Cardiac muscle cell (in vitro differentiated cells and primary cell): ENCODE measurements at places on chromosomes 12 and 14.

- H3K27ac ChIP-seq: no peak overlapping the region
- no peak for DNase-seq
- no peaks in the 10 kb centered on the region for H3K4me1 ChIP-seq
- H3K27me3 ChIP-seq: peaks cover 48% of the 10 kb centered on the region
- H3K36me3 ChIP-seq: no peaks in the 10 kb centered on the region
Observed at GRCh38 chr14:67610491-67610890, 9.2 kb upstream of the ARG2 start.

DNA sequence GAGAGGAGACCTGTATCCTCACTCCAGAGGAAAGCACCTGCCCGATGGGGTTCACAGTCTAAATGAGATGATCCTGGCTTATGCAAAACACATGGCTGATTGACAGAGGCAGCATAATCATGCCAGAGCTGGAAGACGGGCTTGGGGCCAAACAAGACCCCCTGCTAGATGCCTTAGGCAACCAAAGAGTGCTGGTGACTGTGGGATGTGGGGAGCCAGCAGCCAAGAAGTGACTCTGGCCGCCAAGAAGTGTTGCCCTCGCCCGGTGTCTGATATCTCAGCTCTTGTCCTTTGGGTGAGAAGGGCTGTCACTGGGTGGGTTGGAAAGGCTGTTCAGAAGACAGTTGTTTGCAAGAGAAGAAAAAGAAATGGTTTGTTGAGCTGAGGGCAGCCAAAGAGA, 56.7 kb downstream of the PLEKHG3 start:
- H3K4me3 ChIP-seq: no peak overlapping the region
- no peak for DNase-seq
- peaks cover 44% of the 10 kb centered on the region for H3K4me1 ChIP-seq
- no peak overlapping the region for H3K27ac ChIP-seq

- no peak overlapping the region for H3K4me3 ChIP-seq
- no peaks in the 10 kb centered on the region for H3K36me3 ChIP-seq
- peaks cover 5% of the 10 kb centered on the region for H3K4me1 ChIP-seq
- no peaks in the 10 kb centered on the region for H3K27me3 ChIP-seq
- H3K27ac ChIP-seq: no peak overlapping the region
Observed at GRCh38 chr12:69000074-69000473, 67.1 kb upstream of the CPM start.

DNA sequence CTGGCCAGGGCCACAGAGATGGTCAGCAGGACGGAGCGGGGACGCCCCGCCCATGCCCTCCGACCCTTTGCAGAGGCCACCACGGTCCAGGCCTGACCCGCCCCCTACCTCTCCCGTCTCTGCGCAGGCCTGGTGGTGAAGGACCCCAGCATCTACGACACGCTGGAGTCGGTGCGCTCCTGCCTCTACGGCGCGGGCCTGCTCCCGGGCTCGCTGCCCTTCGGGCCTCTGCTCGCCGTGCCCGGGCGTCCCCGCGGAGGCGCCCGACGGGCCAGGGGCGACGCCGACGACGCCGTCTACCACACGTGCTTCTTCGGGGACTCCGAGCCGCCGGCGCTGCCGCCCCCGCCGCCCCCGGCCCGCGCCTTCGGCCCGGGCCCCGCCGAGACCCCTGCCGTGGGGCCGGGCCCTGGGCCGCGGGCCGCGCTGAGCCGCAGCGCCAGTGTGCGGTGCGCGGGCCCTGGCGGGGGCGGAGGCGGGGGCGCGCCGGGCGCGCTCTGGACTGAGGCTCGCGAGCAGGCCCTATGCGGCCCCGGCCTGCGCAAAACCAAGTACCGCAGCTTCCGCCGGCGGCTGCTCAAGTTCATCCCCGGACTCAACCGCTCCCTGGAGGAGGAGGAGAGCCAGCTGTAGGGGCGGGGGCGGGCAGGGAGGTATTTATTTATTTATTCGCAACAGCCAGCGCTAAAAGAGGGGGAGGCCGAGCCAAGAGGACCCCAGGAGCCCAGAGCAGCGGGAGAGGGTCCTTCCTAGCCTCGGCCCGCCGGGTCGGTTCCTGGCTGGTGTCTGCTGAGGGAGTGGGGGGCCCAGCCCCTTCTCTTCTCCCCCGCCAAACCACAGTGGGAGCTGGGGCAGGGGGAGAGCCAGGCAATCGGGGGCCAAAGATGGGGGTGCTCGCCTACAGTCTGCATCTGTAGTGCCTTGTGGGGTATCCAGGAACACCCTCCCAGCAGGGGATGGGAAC, 8.1 kb downstream of the TAMALIN start:
- no peak overlapping the region for H3K4me3 ChIP-seq
- H3K27me3 ChIP-seq: peaks cover 17% of the 10 kb centered on the region
- no peak for DNase-seq
- H3K4me1 ChIP-seq: peaks cover 17% of the 10 kb centered on the region
- H3K36me3 ChIP-seq: no peaks in the 10 kb centered on the region

GRCh38 chr12:97274386-97274785, 188.2 kb upstream of the RMST start:
- H3K36me3 ChIP-seq: no peaks in the 10 kb centered on the region
- no peak for DNase-seq
- H3K4me3 ChIP-seq: no peak overlapping the region

GRCh38 chr12:53268630-53269562, 797 bp downstream of the ESPL1 start:
- no peaks in the 10 kb centered on the region for H3K36me3 ChIP-seq
- H3K4me1 ChIP-seq: peaks cover 4% of the 10 kb centered on the region
- H3K4me3 ChIP-seq: peak overlapping the region; percentile 51
- no peaks in the 10 kb centered on the region for H3K27me3 ChIP-seq
- no peak overlapping the region for H3K27ac ChIP-seq

GRCh38 chr14:29671034-29671433, 256.6 kb downstream of the PRKD1 start:
- H3K4me3 ChIP-seq: no peak overlapping the region

- no peaks in the 10 kb centered on the region for H3K27me3 ChIP-seq
- H3K27ac ChIP-seq: peak overlapping the region; percentile 50
- no peak overlapping the region for H3K4me3 ChIP-seq
- no peaks in the 10 kb centered on the region for H3K36me3 ChIP-seq
Observed at GRCh38 chr14:95500201-95500681, 16.2 kb downstream of the SYNE3 start.

GRCh38 chr12:112463478-112463877, 44.7 kb downstream of the PTPN11 start:
- no peaks in the 10 kb centered on the region for H3K27me3 ChIP-seq
- no peak overlapping the region for H3K4me3 ChIP-seq
- H3K36me3 ChIP-seq: peaks cover 3% of the 10 kb centered on the region
- no peak overlapping the region for H3K27ac ChIP-seq

DNA sequence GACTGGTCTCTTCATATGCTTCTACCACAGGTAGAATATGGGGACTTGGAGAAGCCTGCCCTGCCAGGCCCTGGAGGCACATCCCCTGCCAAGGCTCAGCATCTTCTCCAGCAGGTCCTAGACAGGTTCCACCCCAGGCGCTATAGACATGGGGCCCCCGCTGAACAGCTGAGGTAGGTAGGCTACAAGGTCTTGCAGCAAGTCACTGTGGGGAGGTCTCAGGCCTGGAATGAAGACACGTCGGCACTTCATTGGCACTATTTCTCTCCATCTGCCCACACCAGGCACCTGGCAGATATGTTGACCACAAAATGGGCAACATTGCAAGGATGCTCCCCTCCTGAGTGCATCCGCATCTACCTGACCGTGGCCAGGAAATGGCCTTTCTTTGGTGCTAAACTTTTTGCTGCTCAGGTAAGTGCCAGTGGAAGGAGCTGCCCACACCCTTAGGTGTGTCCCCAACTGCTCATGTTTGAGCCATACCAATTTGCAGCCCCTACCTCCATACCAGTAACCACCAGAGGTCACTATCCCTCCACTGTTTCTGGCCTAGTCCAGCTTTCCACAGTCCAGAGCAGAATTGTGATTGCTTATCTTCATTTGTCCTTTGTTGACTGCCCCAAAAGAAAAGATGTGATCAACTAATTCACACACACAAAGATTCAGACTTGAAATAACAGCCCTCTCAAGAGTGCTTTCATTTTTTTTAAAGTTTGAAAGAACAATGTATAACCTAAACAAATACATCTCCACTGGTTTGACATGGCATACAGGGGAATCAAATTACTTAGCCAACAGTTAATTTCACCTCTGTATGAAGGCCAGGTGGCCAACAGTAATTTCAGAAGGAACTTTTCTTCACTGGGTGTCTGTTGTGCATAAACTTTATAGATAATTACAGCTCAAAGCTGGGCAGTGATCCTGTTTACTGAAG, 16.1 kb downstream of the PIGH start:
- peak; percentile 68 for DNase-seq
- no peak overlapping the region for H3K27ac ChIP-seq
- H3K4me3 ChIP-seq: no peak overlapping the region
- no peaks in the 10 kb centered on the region for H3K27me3 ChIP-seq

DNA sequence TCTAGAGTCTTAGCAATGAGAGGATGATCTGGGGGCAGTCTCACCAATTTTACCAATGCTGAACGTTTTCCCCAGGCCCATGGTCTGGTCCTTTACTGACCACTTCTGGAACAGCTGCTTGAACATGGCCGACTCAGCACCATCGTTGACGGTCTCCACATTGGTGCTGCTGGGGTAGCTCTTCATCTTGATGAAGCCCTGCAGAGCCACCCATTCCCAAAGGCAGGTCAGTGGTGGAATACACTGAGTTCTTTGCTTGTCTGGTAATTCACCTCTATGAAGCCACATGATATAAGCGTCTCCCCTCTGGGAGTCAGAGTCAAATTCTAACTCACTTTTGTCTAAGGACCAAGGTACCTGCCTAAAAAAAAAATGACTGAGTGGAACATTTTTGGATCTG, 10.2 kb downstream of the AVIL start:
- peaks cover 16% of the 10 kb centered on the region for H3K36me3 ChIP-seq
- H3K4me3 ChIP-seq: no peak overlapping the region
- no peaks in the 10 kb centered on the region for H3K4me1 ChIP-seq
- H3K27ac ChIP-seq: no peak overlapping the region
- no peaks in the 10 kb centered on the region for H3K27me3 ChIP-seq

DNA sequence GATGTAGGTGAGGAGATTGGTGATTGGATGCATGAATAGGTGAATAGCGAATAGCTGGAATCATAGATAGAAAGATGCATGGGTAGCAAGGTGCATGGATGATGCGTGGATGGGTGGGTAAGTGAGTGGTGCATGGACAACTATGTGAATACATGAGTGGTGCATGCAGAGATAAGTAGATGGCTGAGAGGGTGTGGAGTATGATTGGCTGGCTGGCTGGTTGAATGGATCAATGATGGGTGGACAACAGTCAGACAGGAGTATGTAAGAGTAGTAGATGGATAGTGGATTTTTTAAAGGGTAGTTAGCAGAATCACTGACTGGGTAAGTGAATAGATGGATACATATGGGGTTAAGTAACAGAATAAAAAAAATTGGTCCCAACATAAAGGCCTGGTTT, 33.9 kb downstream of the SERPINA3 start:
- H3K4me3 ChIP-seq: no peak overlapping the region
- no peaks in the 10 kb centered on the region for H3K36me3 ChIP-seq
- no peak for DNase-seq
- H3K27ac ChIP-seq: no peak overlapping the region
- H3K27me3 ChIP-seq: no peaks in the 10 kb centered on the region

DNA sequence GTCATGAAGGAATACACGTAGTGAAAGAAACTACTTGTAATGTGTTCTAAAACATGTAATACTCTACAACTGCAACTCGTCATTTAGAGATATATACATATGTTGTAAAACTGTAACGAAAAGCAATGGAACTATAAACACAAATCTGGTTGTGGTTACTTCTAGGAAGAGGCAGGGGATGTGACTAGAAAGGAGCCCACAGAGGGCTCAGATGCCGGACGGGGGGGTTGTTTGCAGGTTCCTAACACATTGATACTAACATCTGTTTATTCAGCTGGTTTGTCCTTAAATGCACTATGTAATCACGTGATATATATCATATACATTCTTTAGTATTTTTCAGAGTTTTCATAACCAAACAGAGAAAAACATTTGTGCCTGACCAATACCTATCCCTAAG, 16.1 kb upstream of the ANHX start:
- H3K27me3 ChIP-seq: no peaks in the 10 kb centered on the region
- H3K4me3 ChIP-seq: no peak overlapping the region
- H3K36me3 ChIP-seq: no peaks in the 10 kb centered on the region
- no peak for DNase-seq

GRCh38 chr12:13289653-13290289, 93.2 kb downstream of the EMP1 start:
- no peak overlapping the region for H3K4me3 ChIP-seq
- H3K36me3 ChIP-seq: no peaks in the 10 kb centered on the region
- no peaks in the 10 kb centered on the region for H3K27me3 ChIP-seq
- no peak overlapping the region for H3K27ac ChIP-seq
- no peak for DNase-seq
- H3K4me1 ChIP-seq: no peaks in the 10 kb centered on the region

GRCh38 chr14:62181591-62181990, 419.4 kb downstream of the SNAPC1 start:
- no peaks in the 10 kb centered on the region for H3K36me3 ChIP-seq
- no peak for DNase-seq
- no peak overlapping the region for H3K27ac ChIP-seq
- H3K4me3 ChIP-seq: no peak overlapping the region

DNA sequence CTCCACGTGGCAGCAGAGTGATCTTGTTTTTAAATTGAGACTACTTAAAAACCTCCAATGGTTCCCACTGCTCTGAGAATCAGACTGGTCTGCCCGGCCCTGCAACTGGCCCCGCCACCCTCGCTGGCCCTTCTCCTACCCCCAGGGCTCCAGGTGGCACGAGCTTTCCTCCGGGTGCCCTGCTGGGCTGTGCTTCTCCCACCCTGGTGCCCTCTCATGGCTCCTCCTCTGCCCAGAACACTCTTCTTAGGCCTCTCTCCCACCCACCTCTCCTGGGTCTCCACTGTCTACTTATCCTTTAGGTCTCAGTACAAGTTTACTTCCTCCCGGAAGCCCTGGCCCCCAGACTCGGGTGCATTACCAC, 26.5 kb downstream of the CCDC92 start:
- no peaks in the 10 kb centered on the region for H3K27me3 ChIP-seq
- no peak overlapping the region for H3K27ac ChIP-seq
- no peaks in the 10 kb centered on the region for H3K4me1 ChIP-seq

- peaks cover 22% of the 10 kb centered on the region for H3K36me3 ChIP-seq
- H3K4me3 ChIP-seq: no peak overlapping the region
- H3K4me1 ChIP-seq: peaks cover 5% of the 10 kb centered on the region
- no peaks in the 10 kb centered on the region for H3K27me3 ChIP-seq
- no peak overlapping the region for H3K27ac ChIP-seq
- DNase-seq: no peak
Observed at GRCh38 chr12:128790221-128790620, 33.5 kb downstream of the SLC15A4 start.

DNA sequence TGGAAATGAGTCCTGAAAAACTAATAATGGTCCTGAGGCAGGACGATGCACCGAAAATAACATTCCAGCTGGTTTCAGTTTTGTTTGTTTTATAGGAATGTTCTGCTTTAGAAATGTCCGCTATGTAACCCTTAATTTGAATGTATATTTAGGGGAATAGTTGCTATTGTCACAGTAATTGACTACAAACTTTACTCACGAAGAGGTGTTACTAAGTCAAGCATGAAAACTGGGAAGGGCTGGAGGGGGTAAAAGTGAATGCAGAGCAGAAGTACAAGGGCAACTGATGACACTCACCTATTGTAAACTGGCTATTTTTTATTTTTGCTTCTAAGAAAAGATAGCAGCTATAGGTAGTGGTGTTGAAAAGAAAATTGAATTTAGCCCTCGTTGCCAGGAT, 230.7 kb upstream of the SYT10 start:
- DNase-seq: no peak
- H3K27ac ChIP-seq: no peak overlapping the region
- no peak overlapping the region for H3K4me3 ChIP-seq
